ENCODE measurements at places on chromosomes 6 and 20. TPM values are rescaled to one million over a fixed set of nuclear protein-coding genes. Genes with fewer than 3 reads are reported as not detected.

- DNase-seq: no peak
These were observed 129.0 kb downstream of the SULF2 start for GRCh38 chr20:47656318-47656717.

DNA sequence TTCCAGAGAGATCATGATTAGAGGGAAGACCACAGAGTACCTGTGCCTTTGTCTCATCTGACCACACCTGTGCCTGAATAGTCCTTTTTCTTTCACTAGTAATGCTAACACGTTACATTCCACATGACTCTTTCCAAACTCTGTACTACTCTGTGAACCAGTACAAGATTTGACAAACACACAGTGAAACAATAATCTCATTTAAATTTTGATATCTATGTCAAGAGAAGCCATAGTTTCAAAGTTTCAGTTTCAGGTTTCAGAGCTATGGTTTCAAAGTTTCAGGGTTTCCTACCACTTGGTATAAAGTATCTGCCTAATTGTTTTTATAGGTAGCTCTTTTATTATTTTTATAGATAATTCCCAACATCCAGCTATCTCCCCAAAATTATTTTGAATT lies 62.0 kb upstream of the PHACTR2 start:
- DNase-seq: no peak

DNA sequence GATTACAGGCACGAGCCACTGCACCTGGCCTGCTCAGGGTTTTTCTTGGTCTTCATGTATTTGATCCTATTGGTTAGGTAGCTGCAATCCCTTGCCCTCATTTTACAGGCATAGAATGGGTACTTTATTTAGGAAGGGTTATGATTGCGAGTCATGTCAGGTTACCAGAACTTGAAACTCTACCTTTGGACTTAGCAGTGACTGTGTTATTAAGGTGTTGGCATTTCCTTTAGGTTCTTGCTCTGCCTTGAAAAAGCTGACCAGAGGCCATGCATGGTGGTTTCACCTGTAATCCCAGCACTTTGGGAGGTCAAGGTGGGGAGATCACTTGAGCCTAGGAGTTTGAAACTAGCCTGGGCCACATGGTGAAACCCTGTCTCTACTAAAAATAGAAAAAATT lies 24.5 kb downstream of the JARID2 start:
- DNase-seq: no peak

DNA sequence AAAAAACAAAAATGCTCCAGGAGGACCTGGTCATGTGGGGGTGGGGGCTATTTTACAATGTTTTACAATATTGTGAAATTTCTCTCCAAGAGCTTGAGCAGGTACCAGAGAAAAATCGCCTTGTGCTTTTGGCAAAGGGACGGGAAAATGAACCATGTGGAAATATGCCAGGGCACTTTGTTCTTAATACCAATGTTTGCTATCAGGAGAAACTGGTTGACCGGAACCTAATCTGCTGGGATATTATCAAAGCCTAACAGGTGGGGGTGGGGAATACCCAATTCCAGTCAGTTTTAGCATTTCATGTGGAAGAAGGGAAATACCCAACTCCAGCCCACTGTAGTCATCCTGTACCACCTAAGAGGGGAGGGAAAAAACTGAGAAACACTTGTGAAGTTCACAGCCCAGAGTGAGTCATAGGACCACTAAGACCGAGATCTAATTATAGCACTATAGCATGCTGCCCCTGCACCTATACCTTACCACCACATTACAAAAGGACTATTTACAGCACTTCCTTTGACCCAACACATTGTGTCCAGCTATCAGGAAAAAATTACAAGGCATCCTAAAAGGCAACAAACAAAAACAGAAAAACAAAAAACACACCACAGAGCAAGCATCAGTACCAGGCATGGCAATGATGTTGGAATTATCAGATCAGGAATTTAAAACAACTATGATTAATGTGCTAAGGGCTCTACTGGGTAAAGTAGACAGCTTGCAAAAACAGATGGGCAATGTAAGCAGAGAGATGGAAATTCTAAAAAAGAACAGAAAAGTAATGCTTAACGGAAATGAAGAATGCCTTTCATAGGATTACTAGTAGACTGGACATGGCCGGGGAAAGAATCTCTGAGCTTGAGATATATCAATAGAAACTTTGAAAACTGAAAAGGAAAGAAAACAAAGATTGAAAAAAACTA lies 84.1 kb upstream of the POPDC3 start:
- no peak for DNase-seq

DNA sequence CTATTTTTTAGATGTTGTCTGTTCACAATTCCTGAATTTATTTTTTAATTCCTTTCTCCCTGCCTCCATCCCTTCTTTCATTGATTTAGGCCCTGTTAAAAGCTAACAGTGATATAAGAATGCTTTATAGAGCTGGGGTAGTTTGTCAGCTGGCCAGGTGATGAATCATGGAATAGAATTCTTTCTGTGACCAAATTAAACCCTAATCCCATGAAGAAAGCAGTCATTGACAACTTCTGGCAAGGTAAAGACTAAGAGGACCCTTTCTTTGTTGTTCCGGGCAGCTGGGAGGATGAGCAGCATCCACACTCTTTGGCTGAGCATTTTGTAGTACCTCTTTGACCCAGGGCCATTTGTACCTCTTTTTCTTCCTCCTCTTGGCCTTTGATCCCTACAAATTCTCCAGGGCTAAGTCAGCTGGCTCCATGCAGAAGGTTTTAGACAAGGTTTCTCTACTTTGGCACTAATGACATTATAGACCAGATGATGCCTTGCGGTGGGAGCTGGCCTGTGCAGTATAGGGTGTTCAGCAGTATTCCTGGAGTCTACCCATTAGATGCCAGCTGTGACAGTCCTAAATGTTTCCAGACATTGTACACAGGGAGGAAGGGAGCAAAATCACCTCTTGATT lies 102.9 kb downstream of the SLX4IP start:
- no peak for DNase-seq

DNA sequence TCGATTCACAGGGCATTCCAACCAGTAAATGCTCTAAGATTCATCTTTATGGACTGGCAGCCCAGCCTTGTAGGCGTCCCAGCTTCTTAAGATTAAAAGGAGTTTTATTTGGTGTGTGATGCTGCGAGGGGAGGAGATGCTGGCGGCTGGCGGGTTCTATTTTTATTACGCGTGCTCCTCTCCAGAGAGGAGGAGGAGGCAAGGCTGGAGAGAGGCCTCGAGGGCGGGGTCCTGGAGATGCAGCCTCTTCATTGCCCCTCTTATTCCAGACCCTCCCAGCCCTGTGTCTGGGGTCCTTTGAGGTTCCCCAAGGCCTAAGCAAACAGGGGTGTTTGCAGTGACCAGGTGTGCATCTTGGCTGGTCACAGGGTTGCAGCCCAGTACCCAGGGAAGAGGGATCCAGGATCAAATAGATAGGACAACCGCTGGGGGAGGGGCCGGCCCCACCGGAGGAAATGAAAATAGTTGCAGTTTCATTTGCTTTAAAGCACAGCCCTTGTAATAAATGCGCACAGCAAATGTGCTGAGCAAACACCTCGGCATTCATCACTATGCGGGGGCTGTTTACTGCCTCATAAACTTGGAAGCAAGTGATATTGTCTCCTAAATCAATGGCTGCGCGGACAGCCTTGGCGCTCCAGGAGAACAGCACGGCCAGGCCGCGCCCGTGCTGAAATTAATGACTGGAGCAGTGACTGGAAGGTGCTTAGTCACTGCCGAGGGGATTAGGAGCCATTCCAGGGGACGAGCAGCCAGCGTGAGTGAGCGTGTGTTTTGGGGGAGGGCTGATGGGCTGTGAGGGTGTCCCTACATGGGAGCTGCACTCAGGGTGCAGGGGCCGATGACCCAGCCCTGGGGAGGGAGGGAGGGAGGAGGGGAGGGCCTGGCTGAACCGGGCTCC lies 83.0 kb downstream of the TMEM242 start:
- DNase-seq: no peak

- no peak for DNase-seq
These were observed 11.8 kb downstream of the BCAS1 start for GRCh38 chr20:54058420-54059139.

- DNase-seq: no peak
These were observed 9.3 kb downstream of the ECT2L start for GRCh38 chr6:138805016-138805765.

GRCh38 chr20:43191946-43192863 lies 2.5 kb upstream of the PTPRT start:
- no peak for DNase-seq

GRCh38 chr6:158293122-158293521 lies 19.1 kb upstream of the TULP4 start:
- DNase-seq: no peak

GRCh38 chr6:41894366-41895299 lies 542 bp downstream of the USP49 start:
- DNase-seq: peak; percentile 16

DNA sequence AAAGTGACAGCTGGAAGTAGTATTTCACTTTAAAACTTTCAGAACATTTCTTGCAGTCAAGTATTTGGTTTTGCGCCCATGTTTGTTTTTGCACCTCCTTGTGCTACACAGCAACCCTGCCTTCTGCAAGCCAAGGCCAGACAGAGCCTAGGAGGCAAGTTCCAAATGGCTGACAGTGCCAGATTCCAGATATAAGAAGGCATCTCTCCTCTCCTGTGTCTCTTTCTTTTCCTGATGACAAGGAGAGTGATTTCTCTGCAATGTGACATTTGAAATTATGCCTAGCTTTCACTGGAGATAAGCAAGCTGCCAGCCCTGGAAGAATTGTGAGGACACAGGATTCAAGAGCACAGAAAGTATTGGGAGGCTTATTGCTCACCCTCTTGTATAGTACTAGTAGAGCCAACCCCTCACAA lies 149.1 kb upstream of the TENT5A start:
- DNase-seq: no peak

- DNase-seq: no peak
These were observed 61.3 kb upstream of the FOXQ1 start for GRCh38 chr6:1250489-1251197.

DNA sequence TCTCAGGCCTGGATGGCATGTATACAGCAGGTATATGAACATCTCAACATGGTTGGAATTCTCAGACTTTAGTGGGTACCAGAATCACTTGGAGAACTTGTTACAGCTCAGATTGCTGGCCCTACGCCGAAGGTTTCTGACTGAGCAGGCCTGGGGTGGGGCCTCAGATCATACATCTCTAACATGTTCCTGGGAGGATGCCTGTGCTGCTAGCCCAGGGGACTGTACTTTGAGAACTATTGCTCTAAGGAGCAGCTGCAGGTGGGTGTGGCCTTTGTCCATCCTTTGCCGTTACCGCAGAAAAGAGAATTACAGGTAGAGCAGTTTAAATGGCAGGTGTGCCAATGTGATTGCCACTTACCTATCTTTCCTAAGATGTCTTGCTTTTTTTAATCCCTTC lies 310.5 kb upstream of the JAG1 start:
- DNase-seq: no peak

- no peak for DNase-seq
These were observed 126.3 kb downstream of the TOX2 start for GRCh38 chr20:44041001-44041400.

GRCh38 chr6:158060455-158061360 lies 79.0 kb downstream of the SYNJ2 start:
- DNase-seq: peak; percentile 72

- DNase-seq: peak; percentile 92
These were observed at the start of gene FLRT3 for GRCh38 chr20:14337400-14338171. Gene FLRT3, minus strand, starts transcription at chr20:14337612. Its CDS starts 10,106 bp downstream, at chr20:14327506.

DNA sequence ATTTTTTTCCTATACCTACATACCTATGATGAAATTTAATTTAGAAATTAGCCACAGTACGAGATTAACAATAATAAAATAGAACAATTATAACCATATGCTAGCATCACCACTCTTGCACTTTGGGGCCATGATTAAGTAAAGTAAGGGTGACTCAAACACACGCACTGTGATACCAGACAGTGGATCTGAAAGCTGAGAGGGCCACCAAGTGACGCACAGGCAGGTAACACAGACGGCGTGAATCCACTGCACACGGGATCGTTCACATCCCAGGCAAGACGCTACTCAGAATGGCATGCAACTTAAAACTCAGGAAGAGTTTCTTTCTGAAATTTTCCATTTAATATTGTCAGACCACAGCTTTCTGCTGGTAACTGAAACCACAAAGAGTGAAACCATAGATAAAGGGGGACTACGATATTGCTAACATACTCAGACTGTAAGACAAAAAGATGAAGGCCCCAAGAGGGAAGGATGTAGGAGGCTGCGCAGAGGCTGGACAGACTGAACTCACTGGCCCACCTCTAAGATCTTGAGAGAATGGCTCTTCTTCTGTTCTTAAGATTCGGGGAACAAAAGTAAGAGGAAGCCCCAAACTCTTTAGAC lies 17.9 kb downstream of the RRBP1 start:
- no peak for DNase-seq

DNA sequence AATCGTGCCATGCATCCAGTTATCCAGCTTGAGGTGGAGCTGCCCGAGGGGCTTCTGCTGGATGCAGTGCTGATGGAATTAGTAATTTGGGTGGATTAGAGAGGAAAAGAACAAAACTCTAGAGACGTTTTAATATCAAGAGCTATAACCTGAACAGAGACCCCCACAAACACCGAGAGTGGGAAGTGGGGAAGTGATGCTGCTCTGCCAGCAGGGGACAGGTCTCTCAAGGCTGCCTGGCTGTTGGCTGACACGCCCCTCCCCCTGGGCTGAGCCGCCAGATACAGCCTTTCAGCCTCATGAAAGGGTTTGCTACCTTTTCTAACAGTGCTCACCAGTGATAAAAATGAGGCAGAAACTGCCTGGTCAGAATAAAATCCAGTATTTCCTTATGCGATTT lies 9.6 kb downstream of the LEMD2 start:
- no peak for DNase-seq

DNA sequence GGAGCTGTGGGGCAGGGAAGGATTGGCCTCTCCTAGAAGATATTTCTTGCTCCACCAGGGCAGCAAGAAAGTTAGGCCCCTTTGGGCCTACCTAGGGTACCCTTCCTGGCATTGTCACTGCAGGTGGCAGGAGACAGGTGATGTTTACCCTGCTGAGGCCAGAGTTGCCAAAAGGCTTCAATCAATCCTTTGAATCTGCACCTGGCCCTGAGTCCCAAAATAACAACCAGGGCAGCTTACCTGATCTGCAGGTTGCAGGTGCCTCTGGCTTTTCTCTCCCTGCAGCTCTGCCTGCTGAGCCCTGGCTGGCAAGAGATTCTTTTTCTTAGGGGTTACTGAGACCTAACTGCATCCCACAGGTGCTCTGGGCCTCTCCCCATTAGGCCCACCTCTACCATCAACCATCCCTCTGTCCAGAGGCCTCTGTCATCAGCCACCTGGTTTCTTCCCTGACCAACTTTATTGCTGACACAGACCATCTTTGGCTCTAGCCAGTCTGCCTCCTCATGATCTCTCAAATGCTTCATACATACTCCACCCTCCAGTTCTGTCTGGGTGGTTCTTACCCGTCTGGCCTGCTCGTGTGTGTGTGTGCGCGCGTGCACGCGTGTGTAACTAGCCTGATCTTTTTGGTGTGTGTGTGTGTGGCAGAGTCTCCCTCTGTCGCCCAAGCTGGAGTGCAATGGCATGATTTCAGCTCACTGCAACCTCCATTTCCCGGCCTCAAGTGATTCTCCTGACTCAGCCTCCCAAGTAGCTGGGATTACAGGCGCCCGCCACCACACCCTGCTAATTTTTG lies 13.7 kb downstream of the BCL2L1 start:
- no peak for DNase-seq

Gene CCN6
- total RNA-seq: not detected

Gene RBM24
- 6.2 TPM for total RNA-seq

Gene PTGIS
- total RNA-seq: 9.7 TPM

Gene HLA-DQA2
- total RNA-seq: not detected

Gene DCDC2
- 2.6 TPM for total RNA-seq

Gene NT5E
- 4.2 TPM for total RNA-seq

Gene OPRM1
- total RNA-seq: 15.9 TPM

Gene ELOVL2
- 22.0 TPM for total RNA-seq

Gene PBOV1
- not detected for total RNA-seq

Gene C20orf144
- not detected for total RNA-seq

Gene LTA
- not detected for total RNA-seq

Gene GJA10
- not detected for total RNA-seq

Gene ARMC2
- total RNA-seq: 22.7 TPM

All from cerebellum (tissue), 4 donors.